ENCODE measurements at places on chromosomes 7 and 10. TPM values are rescaled to one million over a fixed set of nuclear protein-coding genes. Genes with fewer than 3 reads are reported as not detected.

- no peak overlapping the region for H3K27ac ChIP-seq
- DNase-seq, result no peak
- H3K4me1 ChIP-seq, result peaks cover 6% of the 10 kb centered on the region
- peaks cover 11% of the 10 kb centered on the region for H3K36me3 ChIP-seq
- no peak overlapping the region for H3K4me3 ChIP-seq
Observed at GRCh38 chr7:133575726-133576440, 323.0 kb downstream of the EXOC4 start.

DNA sequence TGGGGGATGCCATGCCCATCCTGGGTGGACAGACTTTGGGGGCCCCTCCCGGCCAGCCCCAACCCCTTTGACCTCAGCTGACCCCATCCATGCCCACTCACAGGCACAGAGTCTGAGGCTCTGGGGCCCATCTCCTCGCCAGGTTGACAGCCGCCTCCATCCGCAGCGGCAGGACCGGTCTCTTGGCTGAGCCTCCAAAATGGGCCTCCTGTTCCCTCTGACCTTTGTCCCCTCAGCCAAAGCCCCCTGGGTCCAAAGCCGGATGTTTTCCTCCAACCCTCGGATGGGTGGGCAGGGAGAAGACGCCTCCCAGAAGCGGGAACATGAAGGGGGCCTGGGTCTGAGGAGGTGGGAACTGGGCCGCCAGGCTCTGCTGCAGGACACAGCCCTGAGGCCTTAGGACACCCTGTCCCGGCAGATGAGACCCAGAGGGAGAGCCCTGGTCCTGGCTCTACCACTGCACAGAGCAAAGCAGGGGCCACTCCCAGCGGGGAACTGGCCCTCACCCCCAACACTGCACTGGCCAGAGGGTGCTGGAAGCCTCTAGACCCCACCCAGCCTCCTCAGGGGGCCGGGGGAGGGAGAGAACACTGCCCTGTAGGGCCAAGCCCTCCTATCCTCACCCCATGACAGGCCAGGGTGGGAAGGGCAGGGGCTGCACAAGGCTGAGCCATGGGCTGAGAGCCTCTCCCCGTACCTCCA lies 12.6 kb downstream of the PDGFA start:
- H3K27ac ChIP-seq, result no peak overlapping the region
- no peaks in the 10 kb centered on the region for H3K27me3 ChIP-seq
- no peak for DNase-seq
- no peak overlapping the region for H3K4me3 ChIP-seq
- H3K36me3 ChIP-seq, result no peaks in the 10 kb centered on the region

- no peaks in the 10 kb centered on the region for H3K36me3 ChIP-seq
- no peaks in the 10 kb centered on the region for H3K27me3 ChIP-seq
- DNase-seq, result no peak
- H3K4me1 ChIP-seq, result no peaks in the 10 kb centered on the region
- no peak overlapping the region for H3K4me3 ChIP-seq
Observed at GRCh38 chr7:38291117-38291647, 17.7 kb upstream of the TARP start.

- no peaks in the 10 kb centered on the region for H3K36me3 ChIP-seq
- DNase-seq, result no peak
- H3K27ac ChIP-seq, result no peak overlapping the region
- no peak overlapping the region for H3K4me3 ChIP-seq
- no peaks in the 10 kb centered on the region for H3K4me1 ChIP-seq
Observed at GRCh38 chr10:36126076-36126475, 484.0 kb upstream of the FZD8 start.

DNA sequence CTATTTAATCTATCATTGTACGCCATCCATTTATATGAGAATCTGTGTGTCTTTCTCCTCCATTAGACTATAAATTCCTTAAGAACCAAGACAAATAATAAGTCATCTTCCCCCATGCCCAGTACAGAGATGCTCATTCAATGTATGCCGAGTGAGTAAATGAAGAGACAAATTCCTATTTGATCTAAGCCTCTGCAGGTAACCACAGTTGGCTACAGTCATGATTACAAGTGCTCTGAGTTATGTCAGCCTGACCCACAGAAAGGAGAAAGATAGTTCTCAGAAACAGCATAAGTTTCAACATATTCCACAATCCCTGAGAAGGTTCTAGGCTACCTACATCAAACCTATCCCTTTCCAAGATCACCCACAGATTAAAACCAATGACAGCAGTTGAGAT lies 46.1 kb downstream of the MPP7 start:
- no peaks in the 10 kb centered on the region for H3K36me3 ChIP-seq
- peaks cover 35% of the 10 kb centered on the region for H3K4me1 ChIP-seq
- H3K27me3 ChIP-seq, result no peaks in the 10 kb centered on the region

GRCh38 chr7:131956864-131957263 lies 400.4 kb upstream of the PODXL start:
- no peaks in the 10 kb centered on the region for H3K36me3 ChIP-seq
- H3K27me3 ChIP-seq, result peaks cover 3% of the 10 kb centered on the region
- no peak overlapping the region for H3K4me3 ChIP-seq
- no peaks in the 10 kb centered on the region for H3K4me1 ChIP-seq
- DNase-seq, result no peak

DNA sequence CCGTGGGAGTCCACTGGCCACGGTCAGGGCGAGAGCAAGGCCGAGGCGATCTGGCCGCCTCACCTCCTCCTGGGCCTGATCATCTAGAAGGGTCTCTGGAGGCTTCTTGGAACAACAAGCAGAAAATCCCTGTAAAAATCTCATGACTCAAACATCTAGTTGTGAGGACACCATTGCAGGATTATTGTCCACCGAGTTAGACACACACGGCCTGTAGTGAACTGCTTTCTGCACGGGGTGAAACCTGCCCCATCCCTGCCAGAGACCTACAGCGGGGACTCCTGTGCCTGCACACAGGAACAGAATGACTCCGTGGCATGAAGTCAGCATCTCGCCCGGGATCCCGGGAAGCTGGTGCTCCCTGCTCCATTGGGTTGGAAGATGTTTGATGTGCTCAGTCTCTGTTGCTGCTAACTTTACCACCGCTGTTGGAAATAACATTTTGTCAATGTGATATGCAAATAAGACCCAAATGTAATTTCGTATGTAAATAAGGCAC lies 267.0 kb upstream of the TCERG1L start:
- H3K36me3 ChIP-seq, result no peaks in the 10 kb centered on the region
- no peak overlapping the region for H3K27ac ChIP-seq
- H3K27me3 ChIP-seq, result no peaks in the 10 kb centered on the region
- H3K4me1 ChIP-seq, result no peaks in the 10 kb centered on the region
- no peak for DNase-seq

DNA sequence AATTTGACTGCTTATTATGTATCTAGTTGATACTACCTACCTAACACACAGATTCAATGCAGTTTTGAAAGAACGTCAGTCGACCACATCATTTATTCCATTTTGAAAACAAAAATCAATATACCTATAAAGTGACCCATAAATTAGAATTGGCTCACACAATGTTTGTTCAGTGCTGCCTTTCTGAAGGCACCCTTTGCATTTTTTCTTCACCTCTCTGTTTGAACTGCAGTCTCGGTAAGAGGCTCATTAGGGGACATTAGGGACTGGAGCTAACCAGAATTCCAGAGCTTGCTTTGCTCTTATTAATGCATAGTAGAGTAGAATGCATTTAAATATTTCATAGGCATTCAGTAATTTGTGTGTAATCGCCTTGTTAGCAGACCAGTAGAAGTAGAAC lies 234.1 kb downstream of the FOXP2 start:
- peaks cover 4% of the 10 kb centered on the region for H3K27me3 ChIP-seq
- H3K4me3 ChIP-seq, result no peak overlapping the region
- no peak for DNase-seq
- no peak overlapping the region for H3K27ac ChIP-seq
- no peaks in the 10 kb centered on the region for H3K4me1 ChIP-seq

DNA sequence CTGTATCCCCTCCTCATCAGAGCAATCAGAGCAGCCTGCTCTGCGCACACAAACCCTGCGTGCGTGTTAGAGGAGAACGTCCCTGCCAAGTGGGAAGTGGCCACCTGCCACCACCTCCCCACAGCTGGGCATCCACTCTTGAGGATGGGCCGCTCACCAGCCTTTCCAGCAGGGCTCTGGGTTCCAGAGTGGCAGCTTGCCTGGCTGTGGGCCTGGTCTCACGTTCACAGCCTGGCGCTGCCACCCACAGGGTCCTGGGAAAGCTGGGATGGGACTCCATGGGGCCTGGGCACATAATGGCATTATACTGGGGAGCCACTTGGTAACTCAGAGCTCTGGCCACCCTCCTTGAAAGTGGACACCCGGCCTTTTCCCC lies 151.1 kb upstream of the PPP2R2D start:
- H3K4me3 ChIP-seq, result no peak overlapping the region
- no peaks in the 10 kb centered on the region for H3K4me1 ChIP-seq
- H3K36me3 ChIP-seq, result no peaks in the 10 kb centered on the region
- DNase-seq, result no peak
- H3K27me3 ChIP-seq, result peaks cover 12% of the 10 kb centered on the region

- no peak overlapping the region for H3K4me3 ChIP-seq
- H3K36me3 ChIP-seq, result peaks cover 43% of the 10 kb centered on the region
- no peaks in the 10 kb centered on the region for H3K4me1 ChIP-seq
- H3K27ac ChIP-seq, result no peak overlapping the region
- H3K27me3 ChIP-seq, result no peaks in the 10 kb centered on the region
Observed at GRCh38 chr7:2913760-2914387, 69.8 kb upstream of the GNA12 start.

- no peaks in the 10 kb centered on the region for H3K27me3 ChIP-seq
- no peak overlapping the region for H3K4me3 ChIP-seq
- H3K4me1 ChIP-seq, result peaks cover 45% of the 10 kb centered on the region
- H3K27ac ChIP-seq, result peak overlapping the region; percentile 23
Observed at GRCh38 chr10:102752266-102752930, 8.7 kb downstream of the WBP1L start.

- no peaks in the 10 kb centered on the region for H3K27me3 ChIP-seq
- peaks cover 27% of the 10 kb centered on the region for H3K36me3 ChIP-seq
- H3K4me1 ChIP-seq, result peaks cover 35% of the 10 kb centered on the region
- H3K4me3 ChIP-seq, result no peak overlapping the region
- H3K27ac ChIP-seq, result peak overlapping the region; percentile 66
Observed at GRCh38 chr10:109889867-109890266, 33.4 kb downstream of the XPNPEP1 start.

DNA sequence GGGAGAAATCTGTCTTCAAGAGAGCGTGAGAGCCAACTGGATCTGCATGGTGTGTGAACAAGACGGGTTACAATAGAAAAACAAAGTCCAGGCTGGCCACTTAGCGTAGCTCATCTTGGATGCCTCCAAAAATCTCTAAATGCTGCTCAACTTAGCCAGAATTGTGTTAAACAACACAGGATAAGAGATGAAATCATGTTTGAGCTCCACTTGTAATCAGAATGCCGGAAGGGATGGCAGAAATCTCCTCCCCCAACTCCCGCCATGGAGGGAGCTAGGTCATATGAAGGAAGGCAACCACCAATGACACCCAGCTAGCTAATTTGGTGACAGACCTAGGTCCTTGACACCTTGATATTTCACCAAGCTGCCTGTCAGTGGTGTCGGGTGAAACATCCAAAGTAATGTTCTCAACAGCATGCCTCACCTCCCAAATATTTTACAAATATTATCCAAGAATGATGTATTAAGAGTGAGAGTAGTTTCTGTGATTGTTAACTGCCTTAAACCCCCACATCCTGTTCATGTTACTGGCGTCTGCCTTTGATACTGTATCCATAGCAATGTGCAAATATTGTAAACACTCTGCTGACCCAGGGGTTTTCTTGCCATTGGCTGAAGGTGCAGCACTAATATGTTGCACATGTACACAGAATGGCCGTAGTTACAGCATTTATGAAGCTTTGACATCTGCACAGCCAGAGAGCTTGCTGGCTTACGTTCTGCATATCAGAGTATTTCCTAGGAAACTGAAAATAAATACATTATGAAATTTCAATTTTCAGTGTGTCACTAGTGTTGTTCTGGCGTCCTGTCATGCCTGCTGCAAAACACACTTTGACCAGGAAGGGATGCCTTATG lies 25.8 kb downstream of the TMEM254 start:
- peaks cover 10% of the 10 kb centered on the region for H3K4me1 ChIP-seq
- no peaks in the 10 kb centered on the region for H3K27me3 ChIP-seq
- H3K27ac ChIP-seq, result no peak overlapping the region
- H3K4me3 ChIP-seq, result no peak overlapping the region

DNA sequence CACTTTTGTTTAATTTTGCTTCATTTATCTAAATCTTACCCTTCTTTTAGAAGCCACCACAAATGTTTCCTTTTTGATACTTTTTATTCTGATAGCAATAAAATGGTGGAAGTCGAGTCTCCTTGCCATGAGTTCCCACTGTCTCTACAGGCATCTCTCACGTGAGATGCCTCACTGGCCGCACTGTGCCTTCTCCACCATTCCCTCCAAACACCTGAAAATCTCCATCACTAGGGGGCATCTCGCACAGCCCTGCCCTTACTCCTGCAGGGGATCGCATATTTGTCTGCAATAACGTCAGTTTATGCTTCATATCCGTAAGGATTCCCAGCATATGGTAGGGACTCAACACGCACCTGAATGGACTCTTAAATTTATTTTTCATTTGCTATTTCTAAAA lies 56.3 kb upstream of the NCAPG2 start:
- H3K36me3 ChIP-seq, result peaks cover 51% of the 10 kb centered on the region
- no peaks in the 10 kb centered on the region for H3K27me3 ChIP-seq
- no peak overlapping the region for H3K4me3 ChIP-seq
- DNase-seq, result no peak

DNA sequence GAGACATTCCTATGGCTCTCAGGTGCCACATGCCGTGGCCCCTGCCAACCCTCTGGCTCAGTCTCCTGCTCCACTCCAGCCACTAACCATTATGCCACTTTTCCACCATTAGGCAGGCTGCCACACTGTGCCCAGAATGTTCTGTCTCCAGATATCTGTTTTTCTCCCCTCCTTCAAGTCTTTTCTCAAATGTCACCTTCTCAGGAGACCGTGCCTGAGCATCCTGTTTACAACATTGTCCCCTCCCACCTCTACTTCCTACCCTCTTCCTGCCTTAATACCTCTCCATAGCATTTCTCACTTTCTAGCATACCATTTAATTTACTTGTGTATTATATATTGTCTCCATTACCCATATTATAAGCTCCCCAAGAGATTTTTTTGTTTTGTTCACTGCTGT lies 162.5 kb upstream of the LYZL2 start:
- peaks cover 33% of the 10 kb centered on the region for H3K4me1 ChIP-seq
- DNase-seq, result no peak
- H3K27me3 ChIP-seq, result no peaks in the 10 kb centered on the region
- peak overlapping the region; percentile 73 for H3K27ac ChIP-seq
- H3K4me3 ChIP-seq, result no peak overlapping the region

- H3K27me3 ChIP-seq, result peaks cover 3% of the 10 kb centered on the region
- H3K4me3 ChIP-seq, result no peak overlapping the region
- H3K27ac ChIP-seq, result no peak overlapping the region
- H3K36me3 ChIP-seq, result no peaks in the 10 kb centered on the region
- DNase-seq, result no peak
- no peaks in the 10 kb centered on the region for H3K4me1 ChIP-seq
Observed at GRCh38 chr10:76918106-76918505, 719.5 kb downstream of the KCNMA1 start.

NUPR2 gene
- not detected for total RNA-seq

FLNC gene
- total RNA-seq, result 0.18 TPM

HBP1 gene
- total RNA-seq, result 17.8 TPM

CALML3 gene
- total RNA-seq, result not detected

AVPI1 gene
- 2.2 TPM for total RNA-seq

BICC1 gene
- total RNA-seq, result not detected

Measured in activated CD4-positive, alpha-beta T cell treated with anti-CD3 and anti-CD28 coated beads for 36 hours (primary cell).